ENCODE measurements at places on chromosomes 11 and 22.

GRCh38 chr22:35838855-35839576 lies 121.3 kb downstream of the APOL5 start:
- no peak for DNase-seq

GRCh38 chr11:36161572-36161971 lies 127.7 kb downstream of the COMMD9 start:
- no peak for DNase-seq

GRCh38 chr22:24989541-24989951 lies 37.0 kb downstream of the KIAA1671 start:
- DNase-seq, result no peak

DNA sequence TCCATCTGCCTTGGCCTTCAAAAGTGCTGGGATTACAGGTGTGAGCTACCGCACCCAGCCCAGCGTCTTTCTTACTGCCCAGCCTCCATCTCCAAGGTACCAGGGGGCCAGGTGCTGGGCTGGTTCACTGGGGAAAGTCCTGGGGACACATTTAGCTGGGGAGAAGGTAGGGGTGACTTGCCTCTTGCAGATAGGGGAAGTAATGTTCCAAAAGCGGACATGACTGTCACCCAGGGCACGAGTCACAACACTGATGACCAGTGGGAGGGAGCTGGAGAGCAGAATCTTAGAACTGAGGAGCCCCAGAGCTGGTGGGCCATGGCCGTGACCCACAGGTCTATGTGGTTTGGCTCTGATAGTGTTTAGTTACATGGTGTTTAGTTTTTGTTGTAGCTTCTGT lies 2.4 kb upstream of the SLC15A3 start:
- DNase-seq, result no peak

DNA sequence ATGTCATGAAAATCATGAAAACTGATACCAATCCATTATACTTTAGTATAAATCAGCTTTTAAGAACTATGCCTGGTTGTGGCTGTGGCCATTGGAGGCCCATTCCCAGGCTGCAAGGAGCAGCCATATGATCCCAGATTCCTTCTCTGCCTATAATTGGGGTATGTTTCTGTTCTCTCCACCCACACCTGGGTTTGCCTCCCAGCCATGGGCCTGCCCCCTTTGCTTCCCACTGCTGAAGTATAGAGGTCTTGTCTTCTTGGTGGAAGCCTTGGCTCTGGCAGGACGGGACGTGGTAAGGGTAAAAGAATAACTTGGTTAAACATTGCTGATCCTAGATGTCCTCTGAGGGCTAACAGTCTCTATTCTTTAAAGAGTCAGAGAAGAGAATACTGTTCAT lies 2.4 kb downstream of the MICAL2 start:
- no peak for DNase-seq

Data from NCI-H2029 (cell line).